Stimulated activated CD4-positive, alpha-beta T cell treated with anti-CD3 and anti-CD28 coated beads, Interleukin-12 subunit alpha, Interleukin-12 subunit beta, amount 100 ng/mL, for 4 hours (primary cell): ENCODE measurements at places on chromosomes 1 and 21.
A peak's percentile ranks its signal among the peaks of the same experiment; 100 is the strongest.

DNA sequence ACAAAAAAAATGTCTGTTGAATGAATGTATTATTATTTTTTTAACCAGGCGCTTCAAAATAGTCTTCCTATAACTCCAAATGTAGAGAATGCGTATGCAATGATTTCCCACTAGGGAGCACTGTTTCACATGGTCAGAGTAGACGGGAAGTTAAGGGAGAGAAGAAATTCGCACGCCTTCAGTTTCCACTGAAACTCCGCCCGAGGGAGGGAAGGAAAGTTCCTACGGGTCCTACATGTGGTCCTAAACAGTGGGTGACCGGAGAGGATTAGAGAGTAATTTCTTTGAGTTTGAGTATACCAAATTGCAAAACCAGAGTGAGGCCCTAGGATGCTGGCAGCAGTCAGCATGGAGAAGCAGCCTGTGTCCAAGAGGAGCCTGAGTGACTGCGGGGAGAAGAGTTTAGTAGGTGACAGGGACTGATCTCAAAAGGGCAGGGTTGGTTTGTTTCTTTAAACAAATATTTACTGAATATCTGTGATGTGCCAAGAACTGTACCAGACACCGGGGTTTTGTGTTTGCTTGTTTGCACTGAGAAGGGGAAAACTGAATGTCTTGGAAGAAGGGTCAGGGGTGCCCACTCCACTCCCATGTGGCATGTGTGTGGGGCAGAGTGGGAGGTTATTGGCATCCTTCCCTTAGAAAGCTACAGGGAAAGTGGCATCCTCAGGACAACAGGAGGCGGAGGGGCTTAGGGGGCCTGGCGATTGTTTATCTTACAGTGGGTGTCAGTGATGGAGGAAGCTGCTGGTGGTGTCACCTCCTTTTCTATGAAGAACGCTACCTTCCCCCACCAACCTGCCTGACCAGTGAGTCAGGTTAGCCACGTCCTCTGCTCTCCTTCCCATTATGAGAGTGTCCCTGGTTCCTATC, 22.8 kb downstream of the RNU5D-1 start:
- no peak for DNase-seq

- no peak for DNase-seq
Measured at GRCh38 chr1:77202751-77203150, 16.5 kb downstream of the PIGK start.

DNA sequence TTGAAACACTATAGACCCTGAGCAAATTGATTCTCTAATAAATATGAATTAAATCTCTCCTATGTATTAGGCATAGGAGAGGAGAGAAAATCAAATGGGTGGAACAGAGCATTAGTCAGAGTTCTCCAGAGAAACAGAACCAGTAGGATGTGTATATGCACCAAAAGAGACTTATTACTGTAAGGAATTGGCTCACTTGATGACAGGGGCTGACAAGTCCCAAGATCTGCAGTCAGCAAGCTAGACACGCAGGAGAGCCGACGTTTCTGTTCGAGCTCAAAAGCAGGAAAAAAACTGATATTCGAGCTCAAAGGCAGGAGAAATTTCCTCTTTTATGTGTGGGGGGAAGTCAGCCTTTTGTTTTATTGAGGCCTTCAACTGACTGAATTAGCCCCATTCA, 259.2 kb upstream of the KAZN start:
- no peak for DNase-seq

DNA sequence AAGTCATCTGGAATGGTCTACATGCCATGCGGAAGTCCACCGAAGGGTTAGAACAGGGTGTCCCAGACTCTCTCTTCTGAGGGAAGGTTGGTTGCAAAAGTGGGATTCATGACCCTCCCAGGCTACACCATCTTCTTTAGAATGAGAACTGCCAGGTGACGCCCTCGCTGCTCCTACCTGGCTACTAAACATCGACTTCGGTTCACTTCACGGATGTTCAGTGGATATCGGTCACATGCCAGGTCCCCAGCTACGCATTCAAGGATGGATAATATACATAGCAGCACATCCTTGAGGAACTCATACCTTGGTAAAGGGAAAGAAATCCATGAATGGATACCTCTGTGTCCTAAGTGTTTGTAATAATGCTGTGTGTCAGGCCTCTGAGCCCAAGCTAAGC, 3.3 kb upstream of the OPTC start:
- no peak for DNase-seq

DNA sequence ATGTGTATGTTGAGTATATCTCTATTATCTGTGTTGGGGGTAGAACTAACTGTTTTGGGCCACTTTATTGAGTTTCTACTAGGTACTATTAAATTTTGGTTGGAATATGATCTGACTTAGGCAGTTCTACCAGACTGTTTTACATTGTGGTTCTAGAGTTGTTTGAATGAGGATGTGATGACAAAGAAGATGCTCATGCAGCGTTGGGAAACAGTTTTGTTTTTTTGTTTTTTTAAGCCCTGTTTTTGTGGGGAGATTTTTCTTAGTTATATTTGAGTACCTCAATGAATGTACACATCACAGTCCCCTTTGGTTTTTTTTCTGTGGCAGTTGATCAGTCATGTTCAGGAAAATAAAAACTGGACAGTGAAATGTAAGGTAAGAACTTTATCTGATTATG, 40.1 kb downstream of the TMED5 start:
- no peak for DNase-seq

DNA sequence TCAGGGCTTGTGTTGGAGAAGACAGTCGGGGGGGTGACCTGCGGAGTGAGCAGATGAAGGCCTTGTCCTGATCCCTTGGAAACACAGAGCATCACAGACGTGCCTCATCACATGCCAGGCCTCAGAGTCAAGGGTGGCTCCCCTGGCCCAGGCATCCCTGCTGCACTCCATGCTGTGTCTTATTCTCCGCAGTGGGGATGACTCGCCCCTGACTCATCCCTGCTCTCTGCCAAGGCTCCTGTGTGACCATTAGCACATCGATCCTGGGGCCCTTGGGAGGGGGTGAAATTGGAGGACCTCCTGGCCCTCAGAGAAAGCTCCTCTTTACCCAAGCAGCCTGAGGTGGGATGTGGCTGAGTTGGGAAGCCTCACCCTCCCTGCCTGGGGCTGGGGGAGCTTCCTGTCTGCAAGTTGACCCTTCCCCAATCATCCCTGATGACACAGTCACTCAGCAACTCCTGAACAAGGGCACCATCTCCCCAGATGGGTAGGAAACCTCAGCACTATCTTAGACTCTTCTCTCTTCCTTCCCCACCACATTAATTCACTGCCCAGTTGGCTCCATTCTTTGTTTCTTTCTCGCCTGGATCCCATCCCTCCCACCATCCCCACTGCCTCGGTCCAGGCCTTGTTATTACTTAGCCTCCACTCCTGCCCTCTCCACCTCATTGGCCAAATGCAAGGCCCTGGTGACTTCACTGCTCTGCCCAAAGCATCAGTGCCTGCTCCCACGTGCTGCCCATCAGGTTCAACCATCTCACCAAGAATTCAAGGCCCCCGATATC, 74.6 kb downstream of the CAMK2N1 start:
- no peak for DNase-seq

- DNase-seq: no peak
Measured at GRCh38 chr1:167631936-167632614, 2.0 kb downstream of the RCSD1 start.

GRCh38 chr21:20527731-20528460, 470.3 kb upstream of the NCAM2 start:
- DNase-seq: no peak

- peak; percentile 25 for DNase-seq
Measured at GRCh38 chr1:31413405-31414001, 490 bp downstream of the SERINC2 start.

GRCh38 chr1:240691501-240691900, 79.5 kb upstream of the GREM2 start:
- DNase-seq: no peak
